ENCODE measurements at places on chromosomes 7 and 10.

GRCh38 chr10:132372516-132373095, 24.4 kb upstream of the PWWP2B start:
- no peak for DNase-seq

- no peak for DNase-seq
Measured at GRCh38 chr10:89659143-89660131, 14.4 kb upstream of the PANK1 start.

DNA sequence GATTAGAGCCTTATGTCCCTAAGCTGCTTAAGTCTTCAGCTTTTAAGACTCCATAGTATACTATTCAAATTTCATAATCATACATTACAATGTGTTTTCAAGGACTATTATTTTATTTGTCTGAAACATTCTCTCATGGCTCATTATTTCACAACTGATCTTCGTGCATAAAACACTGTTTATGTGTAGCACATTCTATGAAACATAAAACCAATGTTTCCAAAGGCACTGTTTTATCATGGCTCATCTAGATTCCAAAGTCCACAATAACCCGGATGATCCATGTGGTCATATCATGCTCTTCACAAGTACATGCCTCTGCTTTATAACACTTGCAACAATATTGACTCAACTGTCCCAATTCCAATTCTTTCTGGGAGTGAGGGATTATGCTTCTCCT, 806.1 kb downstream of the TNS3 start:
- no peak for DNase-seq

DNA sequence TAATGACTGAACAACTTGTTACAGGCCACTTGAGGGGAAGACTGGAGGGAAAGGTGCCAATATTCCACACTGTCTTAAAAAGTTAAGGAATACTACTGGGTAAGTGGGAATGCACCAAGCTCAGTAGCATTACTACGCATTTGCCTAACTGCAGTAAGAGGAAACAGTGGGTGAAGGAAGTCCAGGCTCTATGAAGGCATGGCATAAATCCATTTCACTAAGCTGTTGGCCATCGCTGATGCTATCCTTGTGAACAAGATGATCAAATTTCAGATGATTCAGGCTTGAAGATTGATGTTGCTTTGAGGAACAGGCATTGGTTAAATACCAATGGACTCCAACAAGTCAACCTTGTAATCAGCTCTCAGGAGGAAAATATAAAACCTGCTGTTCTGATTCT, 44.2 kb upstream of the TES start:
- DNase-seq = no peak

DNA sequence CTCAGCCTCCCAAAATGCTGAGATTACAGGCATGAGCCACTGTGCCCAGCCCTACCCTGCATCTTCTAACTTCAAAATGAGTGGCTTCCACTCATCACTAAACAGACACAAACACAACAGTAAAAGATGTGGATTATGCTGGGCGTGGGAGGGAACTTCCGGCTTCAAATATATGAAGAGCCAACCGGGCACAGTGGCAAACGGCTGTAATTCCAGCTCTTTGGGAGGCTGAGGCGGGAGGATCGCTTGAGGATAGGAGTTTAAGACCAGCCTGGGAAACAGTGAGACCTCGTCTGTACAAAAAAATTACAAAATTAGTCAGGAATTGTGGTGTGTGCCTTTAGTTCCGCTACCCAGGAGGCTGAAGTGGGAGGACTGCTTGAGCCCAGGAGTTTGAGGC, 92.2 kb upstream of the GNA12 start:
- DNase-seq = no peak

- no peak for DNase-seq
Measured at GRCh38 chr7:125561006-125561405, 631.4 kb upstream of the POT1 start.

DNA sequence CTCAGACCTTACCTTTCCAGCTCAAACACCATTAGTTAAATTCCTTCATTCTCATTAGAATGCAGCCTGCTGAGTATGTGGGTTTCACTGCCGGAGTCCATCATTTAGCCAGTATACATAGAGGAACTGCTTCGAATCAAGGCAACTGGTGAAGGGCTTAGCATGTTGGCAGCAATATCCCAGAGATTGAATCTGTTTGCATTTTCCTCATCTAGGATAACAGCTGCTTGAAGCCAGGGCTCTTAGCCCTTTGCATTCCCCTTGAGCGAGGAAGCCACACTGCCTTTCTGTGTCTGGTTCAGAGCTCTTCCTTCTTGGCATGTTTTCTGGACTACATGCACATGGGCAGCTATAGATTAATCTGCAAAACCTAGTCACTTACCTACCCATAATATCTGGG, 14.7 kb downstream of the NODAL start:
- no peak for DNase-seq

DNA sequence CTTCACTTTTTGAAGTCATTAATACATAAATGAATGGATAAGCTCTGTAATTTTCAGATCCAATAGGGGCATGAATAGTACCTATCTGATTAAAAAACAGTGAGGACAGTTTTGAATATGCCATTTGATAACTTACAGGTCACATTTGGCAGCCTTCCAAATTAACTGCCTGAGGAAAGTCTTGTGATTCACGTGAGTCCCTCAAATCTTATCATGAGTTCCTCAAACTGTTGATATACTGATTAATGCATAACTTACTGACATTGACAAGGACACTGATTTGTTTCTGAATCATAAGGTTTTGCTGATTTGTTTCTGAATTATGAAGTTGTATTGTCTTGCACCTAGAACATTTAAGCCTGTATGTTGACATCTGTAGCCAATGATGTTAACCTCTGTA, 55.1 kb downstream of the ANKMY2 start:
- no peak for DNase-seq

GRCh38 chr7:131052285-131052904, 275.3 kb upstream of the MKLN1 start:
- no peak for DNase-seq

DNA sequence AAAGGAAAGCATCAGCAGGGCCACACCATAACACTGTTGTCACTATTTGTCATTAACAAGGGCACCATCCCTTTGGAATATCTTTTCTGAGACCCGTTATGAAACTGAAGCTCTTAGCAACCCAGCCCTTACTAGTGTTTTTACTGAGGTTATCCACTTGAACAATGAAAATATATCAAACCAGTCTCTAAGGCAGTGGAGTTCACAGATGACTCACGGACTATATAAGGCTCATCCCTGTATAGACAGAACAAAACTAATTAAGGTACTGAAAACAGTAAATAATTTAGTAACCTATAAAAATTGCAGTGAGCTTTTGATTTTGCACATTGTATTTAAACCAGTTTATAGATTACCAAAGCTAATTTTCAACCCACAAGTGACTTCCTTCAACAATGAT, 196.0 kb downstream of the ELAPOR2 start:
- DNase-seq = no peak

GRCh38 chr10:114623661-114624294, 34.3 kb downstream of the ABLIM1 start:
- DNase-seq = no peak

GRCh38 chr7:37915438-37915837, 1.2 kb downstream of the SFRP4 start:
- DNase-seq = no peak

- no peak for DNase-seq
Measured at GRCh38 chr7:134948736-134949135, 37.6 kb upstream of the AGBL3 start.

- no peak for DNase-seq
Measured at GRCh38 chr10:7184660-7185366, 226.0 kb downstream of the SFMBT2 start.

DNA sequence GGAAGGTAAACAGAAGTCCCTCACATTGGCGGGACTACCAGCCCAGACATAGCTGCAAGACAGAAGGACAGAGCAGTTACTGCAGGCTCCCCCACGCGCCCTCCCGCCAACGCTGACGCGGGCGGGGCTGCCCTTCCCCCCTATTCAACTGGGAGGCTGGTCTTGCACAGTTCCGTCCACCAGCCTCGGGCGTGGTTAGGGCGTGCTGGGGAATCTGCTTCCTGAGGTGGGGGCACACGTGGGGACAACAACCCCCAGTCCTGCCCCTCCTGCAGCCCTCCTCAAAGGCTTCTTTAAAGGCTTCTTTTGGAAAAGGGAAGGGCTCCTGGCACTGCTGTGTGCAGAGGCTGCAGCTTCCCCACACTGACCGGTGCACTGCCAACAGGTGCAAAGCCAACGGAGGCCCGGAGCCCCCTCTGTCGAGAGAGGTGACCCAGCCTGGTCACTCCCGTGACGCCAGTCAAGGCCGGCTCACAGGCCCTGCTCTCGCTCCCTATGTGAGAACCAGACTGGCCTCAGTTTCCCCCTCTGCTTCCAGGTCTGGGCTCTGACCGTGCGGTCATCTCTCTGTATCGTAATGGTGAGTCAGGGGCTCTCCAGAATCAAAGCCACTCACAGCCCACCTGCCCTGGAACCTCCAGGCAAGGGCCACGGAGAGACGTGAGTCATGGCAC, 126.0 kb downstream of the EBF3 start:
- DNase-seq = no peak

DNA sequence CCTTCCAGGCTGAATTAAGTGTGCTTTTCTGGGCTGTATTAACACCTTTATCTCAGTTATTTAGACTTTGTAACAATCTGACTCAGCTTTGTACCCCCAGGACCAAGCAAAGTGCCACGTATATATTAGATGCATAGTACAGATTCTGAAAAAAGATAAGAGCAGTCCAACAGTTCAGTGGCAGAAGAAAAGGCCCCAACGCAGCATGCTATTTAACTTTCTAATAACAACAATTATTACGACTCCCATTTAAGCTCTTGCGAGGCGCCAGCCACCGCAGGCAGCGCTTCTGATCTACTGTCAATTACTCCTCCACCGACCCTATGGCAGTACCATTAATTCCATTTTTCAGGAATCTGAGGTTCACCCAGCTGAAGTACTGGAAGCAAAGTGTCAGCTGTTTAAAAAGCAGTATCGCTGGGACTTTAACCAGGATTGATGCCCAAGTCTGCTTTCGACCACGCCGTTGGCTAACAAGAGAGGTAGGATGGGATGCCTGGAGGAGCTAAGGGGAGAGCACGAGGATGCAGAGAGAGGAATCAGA, 638 bp downstream of the LIPA start:
- DNase-seq = no peak

GRCh38 chr10:29496341-29497162, 138.2 kb downstream of the SVIL start:
- DNase-seq = no peak

DNA sequence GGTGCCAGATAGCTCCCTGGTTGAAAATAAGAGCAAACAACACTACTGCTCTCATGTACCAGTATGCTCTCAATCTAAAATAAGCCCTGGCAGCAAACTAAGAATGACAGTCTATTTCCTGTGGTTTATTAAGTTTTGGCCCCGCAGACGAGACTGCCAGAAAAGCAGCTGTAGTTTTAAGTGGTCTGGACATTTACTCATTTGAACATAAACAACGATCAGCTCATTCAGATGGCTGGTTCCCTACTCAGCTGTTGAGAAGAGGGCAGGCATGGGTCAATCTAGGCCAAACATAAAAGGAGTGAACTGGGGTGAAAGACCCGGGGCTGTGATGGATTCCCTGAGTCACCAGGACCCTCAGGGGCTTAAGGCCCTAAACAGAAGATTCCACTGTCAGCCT, 4.5 kb downstream of the TRIL start:
- DNase-seq = no peak
